Hematopoietic multipotent progenitor cell treated with erythropoietin and hydrocortisone succinate and interleukin-3 and kit ligand, for 4 days (in vitro differentiated cells): ENCODE measurements at places on chromosomes 2 and 18.
A peak's percentile ranks its signal among the peaks of the same experiment; 100 is the strongest.

- DNase-seq, result no peak
Observed at GRCh38 chr2:190138032-190138431, 75.5 kb upstream of the MSTN start.

GRCh38 chr18:25327584-25327983, 24.4 kb downstream of the ZNF521 start:
- DNase-seq, result peak; percentile 42

GRCh38 chr2:96604104-96604503, 34.0 kb downstream of the KANSL3 start:
- DNase-seq, result peak; percentile 37

DNA sequence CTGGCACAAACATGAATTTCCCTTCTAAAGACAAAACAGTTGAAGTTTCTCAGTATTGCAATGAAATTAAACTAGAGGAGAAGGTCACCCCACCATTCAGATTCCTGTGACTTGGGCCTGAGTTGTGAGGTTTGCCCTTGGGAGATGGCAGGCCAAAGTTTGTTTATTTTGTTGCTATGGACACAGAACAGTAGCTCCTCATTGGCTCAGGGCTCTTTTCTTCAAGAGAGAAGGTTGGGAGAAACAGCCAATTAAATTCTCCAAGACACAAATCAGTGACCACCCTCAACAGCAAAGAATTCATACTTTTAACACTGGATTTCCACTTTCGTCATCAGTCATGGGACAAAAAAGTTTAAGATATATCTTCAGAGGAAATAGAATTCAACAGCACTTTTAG, at the start of gene FLACC1:
Gene FLACC1 (minus strand): TSS at position 125 of the 400 bp plus-strand sequence. CDS start 5,941 bp downstream, outside the sequence.
- peak; percentile 31 for DNase-seq
